ENCODE measurements at places on chromosomes 5 and 9. TPM values are rescaled to one million over a fixed set of nuclear protein-coding genes. Genes with fewer than 3 reads are reported as not detected.

ECM2 gene
- polyA plus RNA-seq: 38.5 TPM

PFN3 gene
- polyA plus RNA-seq: not detected

SLIT3 gene
- 42.2 TPM for polyA plus RNA-seq

ANKRD34B gene
- 0.03 TPM for polyA plus RNA-seq

OR1J4 gene
- polyA plus RNA-seq: not detected

GRCh38 chr5:138369706-138370105, 17.2 kb downstream of the KDM3B start:
- DNase-seq: no peak

GRCh38 chr9:99335280-99335679, 113.2 kb downstream of the SEC61B start:
- no peak for DNase-seq

DNA sequence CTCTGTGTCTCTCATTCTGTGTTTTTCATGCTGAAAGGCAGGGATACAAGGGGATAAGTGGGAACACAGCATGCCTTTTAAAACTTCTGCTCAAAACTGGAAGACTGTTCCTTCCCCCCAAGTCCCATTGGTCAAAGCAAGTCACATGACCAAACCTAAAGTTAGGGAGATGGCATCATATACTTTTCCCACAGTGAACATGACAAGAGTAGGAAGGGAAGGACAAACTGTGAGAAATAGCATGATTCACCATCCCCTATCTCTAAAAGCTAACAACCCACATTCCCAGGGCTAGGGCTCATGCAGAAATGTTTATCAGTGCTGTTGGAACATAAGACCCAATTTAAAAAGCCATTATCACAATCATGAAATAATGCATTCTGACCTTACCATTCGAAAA, 24.2 kb upstream of the SHISAL2B start:
- DNase-seq: no peak

- no peak for DNase-seq
Measured at GRCh38 chr5:168876419-168876818, 297.3 kb upstream of the PANK3 start.

DNA sequence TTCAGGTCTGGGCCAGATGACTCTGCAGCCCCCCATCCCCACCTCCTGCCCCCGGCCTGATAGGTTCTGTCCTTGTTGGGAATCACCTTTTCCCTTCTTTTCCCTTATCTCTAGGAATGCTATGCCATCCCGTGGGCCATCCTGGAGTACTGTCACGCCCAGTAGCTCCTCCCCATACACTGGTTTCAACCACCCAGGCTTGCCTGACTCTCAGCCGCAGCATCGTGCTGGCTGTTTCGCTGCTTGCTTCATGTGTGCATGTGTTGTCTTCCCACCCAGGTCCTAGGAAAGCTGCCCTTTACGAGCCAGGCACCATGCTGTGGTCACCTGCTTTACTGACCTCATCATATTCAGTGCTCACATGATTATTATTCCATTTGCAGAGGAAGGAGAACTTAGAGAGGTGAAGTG, 71.8 kb downstream of the ANGPTL2 start:
- DNase-seq: no peak

DNA sequence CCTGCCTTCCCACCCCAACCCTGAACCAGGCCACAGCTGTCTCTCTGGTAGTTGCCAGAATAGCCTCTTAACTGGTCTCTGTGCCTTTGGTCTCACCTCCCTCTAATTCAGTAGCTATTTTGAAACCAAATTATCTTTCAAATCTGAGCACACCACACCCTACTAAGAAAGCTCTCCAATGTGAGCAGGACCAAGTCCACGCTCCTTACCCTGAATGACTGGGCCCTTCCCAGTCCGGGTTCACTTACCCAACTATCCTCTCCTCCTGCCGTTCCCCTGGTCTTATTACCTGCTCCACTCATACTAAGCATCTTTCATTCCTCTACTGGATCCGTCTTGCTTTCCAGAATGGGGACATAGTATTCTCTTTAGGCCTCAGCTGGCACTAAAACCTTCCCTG, 16.8 kb downstream of the ANKH start:
- DNase-seq: no peak

DNA sequence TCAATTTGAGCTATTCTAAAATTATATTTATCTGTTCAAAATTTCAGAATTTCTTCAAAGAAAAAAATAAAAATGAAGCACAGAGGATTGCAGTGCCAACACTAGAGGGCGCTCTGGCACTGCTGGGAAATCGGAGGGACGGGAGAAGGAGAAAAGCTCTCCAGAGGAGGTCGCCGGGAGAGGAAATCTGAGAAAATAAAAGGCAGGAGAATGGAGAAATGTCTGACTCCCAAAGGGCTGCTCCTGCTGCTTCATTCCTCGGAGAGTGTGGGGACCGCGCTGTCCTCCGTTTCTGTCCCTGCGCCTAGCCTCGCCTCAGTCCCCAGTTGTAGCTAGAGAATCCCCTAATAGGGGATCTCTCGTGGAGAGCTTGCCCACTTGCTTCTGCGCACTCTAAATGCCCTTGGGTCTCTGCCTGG, 40.0 kb upstream of the ARSB start:
- DNase-seq: peak; percentile 79
